ENCODE measurements at places on chromosomes 4 and X.

- H3K27ac ChIP-seq: no peak overlapping the region
- no peaks in the 10 kb centered on the region for H3K36me3 ChIP-seq
- no peaks in the 10 kb centered on the region for H3K4me1 ChIP-seq
These were observed 150.1 kb downstream of the AR start for GRCh38 chrX:67693928-67694327.

DNA sequence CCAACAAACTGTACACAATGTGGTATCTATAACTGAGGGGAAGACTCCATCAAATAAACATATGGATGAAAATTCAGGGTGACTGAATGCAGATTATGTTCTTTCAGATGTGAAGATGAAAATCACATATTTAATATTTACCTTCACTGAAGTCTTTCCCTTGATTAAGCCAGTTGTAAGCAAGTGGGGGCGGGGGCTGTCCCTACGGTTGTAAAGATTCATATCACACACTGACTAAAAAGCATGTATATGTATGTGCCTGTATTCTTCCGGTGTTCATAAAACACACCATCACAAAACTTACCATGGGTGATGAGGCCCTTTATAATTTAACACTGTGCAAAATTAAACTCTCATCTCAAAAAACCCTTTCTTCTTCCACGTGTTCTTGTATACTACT lies 1.3 kb downstream of the TAB3 start:
- no peak for DNase-seq
- H3K36me3 ChIP-seq: no peaks in the 10 kb centered on the region
- H3K27ac ChIP-seq: no peak overlapping the region
- peaks cover 5% of the 10 kb centered on the region for H3K4me1 ChIP-seq
- no peaks in the 10 kb centered on the region for H3K27me3 ChIP-seq

DNA sequence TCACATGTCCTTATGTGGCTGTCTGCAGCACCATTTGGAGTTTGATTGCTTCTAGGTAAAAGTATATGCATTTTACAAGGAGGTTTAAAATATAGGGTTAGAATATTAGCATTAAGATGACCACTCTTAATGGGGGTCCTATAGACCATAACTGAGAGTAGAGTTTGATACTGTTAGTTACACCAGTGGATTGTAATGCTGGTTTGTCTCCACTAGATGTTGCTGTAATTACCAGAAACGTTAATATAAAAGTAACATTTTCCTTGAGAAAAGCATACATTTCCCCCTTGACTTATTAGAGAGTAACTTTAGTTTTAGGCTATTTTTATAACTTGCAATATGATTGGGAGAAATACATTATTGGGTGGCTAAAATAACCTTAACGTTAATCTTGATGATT lies 93.0 kb downstream of the ZXDA start:
- no peaks in the 10 kb centered on the region for H3K27me3 ChIP-seq
- H3K27ac ChIP-seq: no peak overlapping the region
- no peaks in the 10 kb centered on the region for H3K36me3 ChIP-seq

- no peaks in the 10 kb centered on the region for H3K27me3 ChIP-seq
- no peaks in the 10 kb centered on the region for H3K4me1 ChIP-seq
- H3K36me3 ChIP-seq: no peaks in the 10 kb centered on the region
- peak; percentile 44 for DNase-seq
- no peak overlapping the region for H3K4me3 ChIP-seq
These were observed 45.3 kb downstream of the GPRASP3 start for GRCh38 chrX:102765809-102766208.

DNA sequence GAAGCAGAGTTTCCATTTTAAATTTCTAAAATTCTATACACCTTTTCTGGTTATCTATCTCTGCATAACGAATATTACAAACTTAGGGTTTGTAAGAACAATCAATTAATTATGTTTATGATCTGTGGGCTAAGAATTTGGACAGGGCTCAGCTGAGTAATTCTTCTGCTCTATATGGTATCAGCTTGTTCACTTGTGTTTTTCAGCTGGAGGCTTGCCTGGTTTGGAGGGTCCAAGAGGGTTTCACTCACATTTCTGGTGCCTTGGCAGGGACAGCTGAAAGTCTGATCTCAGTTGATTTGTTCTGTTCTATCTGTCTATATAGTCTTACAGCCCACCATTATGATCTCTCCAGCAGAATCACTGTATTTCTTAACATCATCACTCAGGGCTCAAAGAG lies 57.8 kb upstream of the ADGRA3 start:
- H3K27me3 ChIP-seq: no peaks in the 10 kb centered on the region
- H3K36me3 ChIP-seq: no peaks in the 10 kb centered on the region
- no peak overlapping the region for H3K27ac ChIP-seq
- no peak for DNase-seq
- H3K4me1 ChIP-seq: no peaks in the 10 kb centered on the region

GRCh38 chr4:122873146-122873545 lies 46.5 kb downstream of the FGF2 start:
- H3K4me1 ChIP-seq: no peaks in the 10 kb centered on the region
- H3K27me3 ChIP-seq: no peaks in the 10 kb centered on the region
- no peak overlapping the region for H3K4me3 ChIP-seq
- H3K36me3 ChIP-seq: no peaks in the 10 kb centered on the region
- no peak overlapping the region for H3K27ac ChIP-seq

DNA sequence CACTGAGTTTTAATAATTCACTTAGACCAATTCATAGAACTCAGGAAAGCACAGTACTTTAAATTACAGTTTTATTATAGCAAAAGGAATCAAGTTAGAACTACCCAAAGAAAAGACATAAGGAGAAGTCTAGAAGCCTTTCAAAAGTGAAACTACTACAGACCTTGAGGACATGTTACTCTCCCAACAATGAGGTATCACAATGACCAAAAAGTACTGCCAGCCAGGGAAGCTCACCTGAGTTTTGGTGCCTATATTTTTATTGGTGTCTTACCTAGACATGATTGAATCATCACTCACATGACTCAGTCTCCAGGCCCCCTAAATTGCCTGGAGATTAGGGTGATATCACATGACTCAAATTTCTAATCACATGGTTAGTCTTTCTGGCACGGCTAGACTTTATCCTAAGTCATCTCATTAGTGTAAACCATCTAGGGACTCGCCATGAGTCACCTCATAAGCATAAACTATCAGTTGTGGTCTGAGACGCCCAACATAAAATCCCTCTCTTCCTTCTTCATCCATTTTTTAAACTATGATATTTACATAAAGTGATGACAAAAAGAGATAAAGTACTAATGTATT lies 372.3 kb downstream of the TMA16 start:
- H3K27me3 ChIP-seq: no peaks in the 10 kb centered on the region
- H3K36me3 ChIP-seq: no peaks in the 10 kb centered on the region
- DNase-seq: no peak

DNA sequence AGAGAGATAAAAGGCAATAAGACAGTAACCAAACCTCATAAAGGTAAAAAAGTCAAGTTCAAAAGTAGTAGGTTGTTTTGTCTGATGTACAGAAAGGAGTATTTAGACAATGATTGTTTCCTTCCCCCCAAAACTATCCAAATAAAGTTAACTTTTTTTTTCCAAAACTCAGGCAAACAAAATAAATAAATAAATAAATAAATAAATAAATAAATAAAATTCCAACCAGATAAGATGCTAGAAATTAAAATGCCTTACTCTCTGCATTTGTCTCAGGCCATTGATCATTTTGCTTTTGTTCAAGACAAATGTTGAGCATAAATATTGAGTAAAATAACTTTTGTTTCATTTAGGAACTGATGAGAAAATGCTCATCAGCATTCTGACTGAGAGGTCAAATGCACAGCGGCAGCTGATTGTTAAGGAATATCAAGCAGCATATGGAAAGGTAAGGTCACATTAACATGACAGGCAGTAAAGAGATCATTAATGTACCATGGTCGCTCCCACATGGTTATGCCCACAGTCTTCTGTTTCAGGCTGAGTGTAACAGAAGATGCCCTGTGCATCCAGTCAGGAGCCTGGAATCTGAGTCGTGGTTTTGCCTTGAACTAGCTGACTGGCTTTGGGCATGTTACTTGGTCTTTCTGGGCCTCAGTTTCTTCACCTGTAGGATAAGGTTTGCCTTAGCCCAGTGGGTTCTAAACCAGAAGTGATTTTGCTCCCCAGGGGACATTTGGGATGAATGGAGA lies 27.3 kb downstream of the ANXA3 start:
- no peak overlapping the region for H3K27ac ChIP-seq
- peaks cover 26% of the 10 kb centered on the region for H3K36me3 ChIP-seq
- H3K4me1 ChIP-seq: no peaks in the 10 kb centered on the region
- no peak overlapping the region for H3K4me3 ChIP-seq
- H3K27me3 ChIP-seq: no peaks in the 10 kb centered on the region
- DNase-seq: no peak

- H3K36me3 ChIP-seq: no peaks in the 10 kb centered on the region
- H3K27me3 ChIP-seq: no peaks in the 10 kb centered on the region
- peak; percentile 11 for DNase-seq
- no peak overlapping the region for H3K27ac ChIP-seq
- peak overlapping the region; percentile 67 for H3K4me3 ChIP-seq
These were observed 54.9 kb downstream of the LINC00632 start for GRCh38 chrX:140764401-140764919.

DNA sequence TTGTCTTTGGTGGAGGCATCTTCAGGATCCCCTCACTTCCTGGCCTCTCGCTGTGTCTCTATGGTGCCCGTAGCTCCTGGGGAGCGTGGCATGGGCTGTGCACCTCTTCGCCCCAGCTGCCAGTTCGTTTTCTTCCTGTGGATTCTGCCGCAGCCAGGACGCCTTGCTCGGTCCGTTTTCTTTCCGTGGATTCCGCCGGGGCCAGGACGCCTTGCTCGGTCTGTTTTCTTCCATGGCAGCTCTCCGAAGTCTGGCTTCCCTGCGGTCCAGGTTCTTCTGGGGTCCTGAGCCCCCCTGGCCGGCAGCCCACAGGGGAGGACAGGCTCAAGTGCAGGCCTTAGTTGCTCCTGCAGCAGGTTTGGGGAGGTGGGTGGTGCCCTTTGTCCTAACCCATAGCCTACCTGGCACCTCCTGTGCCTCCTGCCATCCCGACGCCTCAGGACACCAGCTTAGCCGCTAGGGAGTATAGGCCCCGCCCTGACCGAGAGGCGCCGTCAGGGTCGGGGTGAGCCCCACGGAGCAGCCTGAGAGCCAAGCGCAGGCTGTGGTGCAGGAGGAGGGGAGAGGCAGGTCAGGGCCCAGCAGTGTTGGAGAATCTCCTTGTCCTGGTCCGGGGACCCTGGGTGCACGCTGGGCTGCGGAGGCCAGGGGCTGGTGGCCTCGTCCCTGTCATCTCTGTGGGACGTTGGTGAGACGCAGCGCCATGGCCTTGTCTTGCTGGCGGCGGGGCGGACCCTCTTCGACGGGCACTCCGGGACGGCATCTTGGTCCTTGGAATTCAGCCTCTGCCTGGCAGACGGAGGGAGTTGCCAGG lies 27.1 kb downstream of the UVSSA start:
- H3K27me3 ChIP-seq: no peaks in the 10 kb centered on the region
- no peak overlapping the region for H3K27ac ChIP-seq
- H3K4me3 ChIP-seq: no peak overlapping the region
- peaks cover 41% of the 10 kb centered on the region for H3K36me3 ChIP-seq
- DNase-seq: no peak

DNA sequence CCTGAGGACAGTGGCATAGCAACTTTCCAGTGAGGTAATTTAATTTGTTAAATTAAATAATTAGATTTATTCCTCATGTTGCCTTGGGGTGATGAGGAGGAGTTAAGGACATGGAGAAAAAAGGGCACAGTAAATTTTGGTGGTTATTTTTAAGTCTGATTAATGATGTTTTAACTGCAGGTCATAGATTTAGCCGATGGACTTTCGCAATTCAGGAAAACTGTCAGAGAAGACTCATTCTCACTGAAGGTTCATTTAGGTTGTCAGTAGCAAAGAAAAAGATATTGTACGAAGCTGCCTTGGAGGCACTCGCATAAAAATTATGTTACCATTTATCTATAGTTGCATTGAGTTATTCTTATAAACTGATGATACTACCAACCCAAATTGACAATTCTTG lies 164.2 kb upstream of the PITX2 start:
- DNase-seq: no peak
- no peaks in the 10 kb centered on the region for H3K27me3 ChIP-seq

- H3K27me3 ChIP-seq: no peaks in the 10 kb centered on the region
- H3K36me3 ChIP-seq: no peaks in the 10 kb centered on the region
- no peak overlapping the region for H3K4me3 ChIP-seq
These were observed 244.3 kb upstream of the DCAF8L1 start for GRCh38 chrX:28225513-28225912.

DNA sequence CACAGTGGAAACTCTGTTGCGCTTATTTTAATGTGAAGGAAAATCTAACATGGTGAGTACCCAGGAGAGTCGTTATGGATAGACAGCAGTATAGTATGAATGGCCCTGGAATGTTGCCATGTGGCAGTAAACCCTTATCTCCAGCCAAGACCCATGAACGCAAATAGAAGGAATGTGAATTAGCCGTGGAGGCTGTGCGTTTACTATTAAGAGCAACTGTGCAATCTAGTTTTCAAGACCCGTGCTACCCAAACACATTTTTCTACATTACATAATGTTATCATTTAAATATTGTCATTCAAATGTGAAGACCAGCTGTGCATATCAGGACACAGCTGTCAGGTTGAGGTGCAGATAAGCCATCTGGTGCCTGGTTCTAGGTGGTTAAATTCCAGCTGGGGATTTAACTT lies 13.3 kb upstream of the AGA start:
- H3K27ac ChIP-seq: no peak overlapping the region
- peak; percentile 91 for DNase-seq
- H3K27me3 ChIP-seq: no peaks in the 10 kb centered on the region

DNA sequence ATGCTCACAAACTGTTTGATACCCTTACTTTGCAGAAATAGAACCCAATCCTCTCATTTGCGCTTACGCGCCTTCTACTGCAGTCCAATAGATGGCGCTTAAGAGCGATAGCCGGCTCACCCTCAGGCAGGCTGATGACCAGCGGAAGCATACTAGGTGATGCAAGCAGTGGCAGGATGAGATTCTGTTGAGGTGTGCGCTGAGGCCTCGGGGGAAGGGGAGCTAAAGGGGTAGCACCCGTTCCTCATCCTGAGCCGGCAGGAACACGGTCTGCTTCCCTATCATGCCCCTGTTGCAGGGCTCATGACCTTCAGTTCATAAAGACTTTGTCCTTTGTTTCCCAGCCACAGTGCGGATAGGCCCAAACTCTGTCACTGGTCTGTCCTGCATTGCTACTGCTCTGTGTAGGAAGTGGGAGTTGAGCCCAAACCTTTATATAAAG lies 628.9 kb downstream of the TLL1 start:
- H3K27me3 ChIP-seq: no peaks in the 10 kb centered on the region
- no peak overlapping the region for H3K27ac ChIP-seq
- H3K4me3 ChIP-seq: no peak overlapping the region

DNA sequence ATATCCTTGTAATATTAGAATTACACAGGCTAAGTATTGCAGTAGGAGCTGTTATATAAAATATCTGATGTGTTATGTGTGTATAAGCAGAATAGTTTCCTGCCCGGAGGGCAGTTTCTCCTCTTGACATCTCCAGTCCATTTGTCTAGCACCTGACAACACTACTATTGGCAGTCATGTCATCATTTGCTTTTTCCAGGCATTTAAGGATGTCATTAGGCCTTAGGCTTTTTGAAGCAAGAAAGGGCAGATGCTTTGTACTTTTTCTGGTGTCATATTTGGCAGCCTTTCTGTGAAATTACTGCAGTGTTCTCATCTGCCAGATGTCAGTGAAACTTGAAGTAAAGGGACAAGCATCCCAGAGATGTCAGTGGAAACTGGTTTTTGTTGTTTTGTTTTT lies 2017.6 kb upstream of the IGFBP7 start:
- no peak for DNase-seq
- no peak overlapping the region for H3K27ac ChIP-seq
- H3K4me1 ChIP-seq: no peaks in the 10 kb centered on the region
- H3K4me3 ChIP-seq: no peak overlapping the region

Measured in trophoblast cell (in vitro differentiated cells and primary cell).